ENCODE measurements at places on chromosomes 4 and X.

DNA sequence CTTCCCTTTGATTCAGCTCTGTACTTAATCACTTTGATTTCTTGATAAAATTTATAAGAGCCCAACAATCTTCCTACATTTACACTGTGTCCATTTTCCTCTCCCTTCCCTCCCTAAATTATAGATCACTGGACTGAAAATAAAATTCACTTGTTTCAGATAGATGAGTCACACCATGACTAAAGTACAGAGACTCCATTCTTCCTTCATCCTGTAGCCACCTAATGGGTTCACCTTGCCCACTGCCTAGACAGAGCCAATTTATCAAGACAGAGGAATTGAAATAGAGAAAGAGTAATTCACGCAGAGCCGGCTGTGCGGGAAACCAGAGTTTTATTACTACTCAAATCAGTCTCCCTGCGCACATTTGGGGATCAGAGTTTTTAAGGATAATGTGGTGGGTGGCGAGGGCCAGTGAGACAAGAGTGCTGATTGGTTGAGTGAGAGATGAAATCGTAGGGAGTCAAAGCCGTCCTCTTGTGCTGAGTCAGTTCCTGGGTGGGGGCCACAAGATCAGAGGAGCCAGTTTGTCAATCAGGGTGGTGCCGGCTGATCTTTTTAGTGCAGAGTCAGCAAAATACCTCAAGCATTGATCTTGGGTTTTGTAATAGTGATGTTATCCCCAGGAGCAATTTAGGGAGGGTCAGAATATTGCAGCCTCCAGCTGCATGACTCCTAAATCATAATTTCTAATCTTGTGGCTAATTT, 71.3 kb upstream of the MED14 start:
- no peak for DNase-seq

GRCh38 chrX:119071381-119071780, 1.4 kb upstream of the CT47C1 start:
- no peak for DNase-seq

- no peak for DNase-seq
Observed at GRCh38 chr4:2417226-2417764, 1.1 kb downstream of the ZFYVE28 start.

DNA sequence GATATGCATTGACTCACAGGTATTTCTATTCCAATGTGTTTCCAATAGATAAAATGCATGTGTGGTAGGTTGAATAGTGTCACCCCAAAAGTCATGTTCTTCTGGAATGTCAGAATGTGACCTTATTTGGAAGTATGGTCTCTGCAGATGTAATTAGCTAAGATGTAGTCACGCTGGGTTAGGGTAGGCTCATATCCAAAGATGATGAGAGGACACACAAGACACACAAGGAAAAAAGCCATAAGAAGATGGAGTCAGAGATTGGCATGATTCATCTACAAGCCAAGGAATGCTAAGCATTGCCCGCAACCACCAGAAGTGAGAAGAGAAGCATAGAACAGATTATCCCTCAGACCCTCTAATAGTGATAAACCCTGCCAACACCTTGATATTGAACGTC, 17.5 kb downstream of the ZNF330 start:
- no peak for DNase-seq

- no peak for DNase-seq
Observed at GRCh38 chrX:147945286-147945685, 33.6 kb downstream of the FMR1 start.

GRCh38 chr4:55340266-55340665, 5.8 kb upstream of the SRD5A3 start:
- DNase-seq: no peak

- DNase-seq: no peak
Observed at GRCh38 chr4:44661940-44662622, 10.7 kb upstream of the YIPF7 start.

GRCh38 chrX:69060631-69061408, 104.4 kb downstream of the PJA1 start:
- DNase-seq: no peak

DNA sequence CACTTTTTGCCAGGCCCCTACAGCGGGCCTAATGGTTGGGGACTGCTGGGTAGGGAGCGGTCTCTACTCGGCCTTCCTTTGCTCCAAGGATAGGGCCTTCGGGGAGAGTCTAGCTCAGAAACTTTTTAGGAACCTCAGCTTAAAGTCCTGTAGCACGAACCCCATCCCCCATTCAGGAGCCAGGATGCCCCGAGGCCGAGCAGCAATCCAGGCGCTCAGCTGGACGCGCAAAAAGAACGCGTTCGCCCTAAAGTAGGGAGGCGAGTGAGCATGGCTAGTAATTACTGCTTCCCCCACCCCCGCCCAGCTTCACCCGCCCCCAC, 9.7 kb downstream of the POU4F2 start:
- no peak for DNase-seq

- no peak for DNase-seq
Observed at GRCh38 chrX:54271664-54272063, 86.2 kb downstream of the WNK3 start.

DNA sequence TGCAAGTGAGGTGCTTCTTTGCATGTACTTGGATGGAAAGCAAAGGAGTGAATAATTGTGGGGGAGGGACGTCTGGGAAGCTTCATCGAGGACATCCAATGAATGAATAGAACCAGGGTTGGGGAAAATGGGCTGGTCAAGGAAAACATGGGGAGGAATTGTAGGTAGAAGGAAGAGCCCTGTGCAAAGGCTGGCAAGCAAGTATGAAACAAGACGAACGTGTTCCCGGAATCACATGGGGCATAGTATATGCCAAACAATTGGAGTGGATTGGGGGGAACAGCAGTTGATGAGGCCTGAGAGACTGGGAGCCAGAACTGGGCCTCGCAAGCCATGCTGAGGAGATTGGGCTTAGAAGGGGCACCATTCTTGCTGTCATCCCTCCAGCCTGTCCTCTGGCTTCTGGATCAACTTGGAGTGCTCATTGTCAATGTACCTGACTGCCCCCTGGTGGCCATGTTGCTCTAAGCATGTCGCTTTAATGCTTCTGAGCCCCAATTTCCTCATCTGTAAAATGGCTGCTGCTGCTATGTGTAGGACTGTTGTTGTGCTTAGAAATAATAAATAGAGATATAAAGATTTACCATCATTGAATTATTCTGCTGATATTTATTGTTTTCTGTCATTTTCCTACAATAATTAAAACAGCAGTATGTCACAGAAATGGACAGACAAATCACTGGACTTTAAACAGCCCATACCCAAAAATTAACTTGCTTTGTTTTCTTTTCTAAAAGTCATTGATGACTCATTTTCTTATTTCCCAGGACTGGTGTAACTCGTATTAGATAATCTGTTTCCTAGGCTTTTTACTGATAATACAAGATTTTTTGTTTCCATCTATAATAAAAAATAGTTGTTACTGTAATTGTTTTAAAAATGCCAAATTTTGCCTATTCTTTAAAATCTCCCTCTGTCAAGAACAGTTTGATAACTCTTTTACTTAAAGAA, 66.4 kb downstream of the JADE3 start:
- DNase-seq: no peak

- no peak for DNase-seq
Observed at GRCh38 chrX:142204522-142205433, at the start of gene MAGEC2. Gene MAGEC2, minus strand, starts transcription at chrX:142205290. Its CDS starts 1,303 bp downstream, at chrX:142203987.

DNA sequence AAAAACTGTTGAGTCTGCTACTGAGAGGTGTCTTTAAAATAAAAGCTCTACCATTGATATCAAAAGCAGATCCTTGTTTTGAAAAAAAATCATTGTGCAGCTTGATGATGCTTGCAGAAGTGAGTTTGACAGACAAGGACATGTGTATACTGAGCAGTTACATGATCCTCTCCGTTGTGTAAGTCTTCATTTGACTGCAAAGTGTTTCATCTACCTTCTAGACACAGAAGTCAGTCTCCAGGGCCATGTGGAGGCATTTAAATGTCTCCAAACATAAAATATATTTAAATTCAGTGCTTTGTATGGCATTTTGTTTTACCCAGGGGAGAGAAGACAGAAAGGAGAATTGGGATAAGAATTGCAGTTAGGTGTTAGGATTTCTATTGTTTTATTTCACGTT, 107.8 kb upstream of the MYOZ2 start:
- no peak for DNase-seq

GRCh38 chr4:179028321-179028720, 1586.1 kb upstream of the AGA start:
- no peak for DNase-seq

GRCh38 chrX:111100191-111100590, 4.2 kb downstream of the PAK3 start:
- no peak for DNase-seq
